ENCODE measurements at places on chromosomes 7 and 10.

DNA sequence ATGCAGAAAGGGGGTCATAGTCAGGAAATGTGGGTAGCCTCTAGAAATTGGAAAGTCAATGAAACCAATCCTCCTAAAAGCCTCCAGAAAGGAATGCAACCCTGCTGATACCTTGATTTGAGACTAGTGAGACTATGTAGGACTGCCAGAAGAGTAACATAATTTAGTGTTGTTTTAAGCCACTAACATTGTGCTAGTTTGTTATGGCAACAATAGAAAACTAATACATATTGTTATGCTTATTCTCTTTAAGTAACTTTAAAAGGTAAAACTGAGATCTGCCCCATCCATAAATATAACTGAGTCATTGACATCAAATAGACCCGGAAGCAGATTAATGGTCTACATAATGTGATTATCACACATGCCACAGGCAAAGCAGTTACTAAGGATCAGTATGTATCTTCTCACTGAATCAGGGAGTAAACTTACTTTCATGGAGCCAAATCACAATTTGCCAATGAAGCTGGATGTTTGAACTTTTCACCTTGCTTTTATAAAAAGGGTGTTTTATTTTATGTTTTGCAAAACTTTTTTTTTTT is 146.4 kb upstream of the TMEM106B start:
- no peak for DNase-seq

- no peak for DNase-seq
Observed at GRCh38 chr10:64529003-64529350, 1007.8 kb downstream of the REEP3 start.

DNA sequence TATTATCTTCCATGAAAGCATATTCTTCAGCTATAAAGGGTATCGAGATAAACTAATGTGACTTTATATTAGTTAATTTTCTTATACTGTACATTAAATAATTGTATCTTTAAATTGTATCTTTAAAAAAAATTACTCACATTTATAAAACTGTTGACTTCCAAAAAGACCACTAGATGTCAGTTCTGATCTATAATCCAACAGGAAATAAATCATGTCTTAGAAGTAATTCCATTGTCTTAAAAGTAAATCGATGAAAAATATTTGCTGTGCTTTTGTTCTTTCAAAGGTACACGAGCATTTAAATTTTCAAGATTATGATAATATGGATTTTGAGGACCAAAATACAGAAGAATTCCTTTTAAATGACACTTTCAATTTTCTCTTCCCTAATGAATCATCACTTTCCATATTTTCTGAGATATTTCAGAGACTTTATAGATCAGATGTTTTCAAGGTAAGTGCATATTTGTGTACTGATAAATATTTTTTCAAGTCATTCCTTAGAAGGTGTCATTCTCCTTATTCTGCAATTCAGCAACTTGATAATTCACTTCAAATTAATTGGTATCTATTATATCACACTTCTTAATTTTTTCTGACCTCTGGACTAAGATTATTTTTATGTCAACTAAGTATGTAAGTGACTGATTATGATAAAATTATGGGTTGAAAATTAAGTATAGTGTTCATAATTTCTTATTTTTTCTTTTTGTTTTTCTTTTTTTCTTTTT is 138.5 kb downstream of the CPED1 start:
- DNase-seq = no peak

GRCh38 chr10:120803972-120804371 is 47.2 kb upstream of the WDR11 start:
- DNase-seq = peak; percentile 38

- no peak for DNase-seq
Observed at GRCh38 chr7:2945171-2945570, 98.5 kb downstream of the CARD11 start.

DNA sequence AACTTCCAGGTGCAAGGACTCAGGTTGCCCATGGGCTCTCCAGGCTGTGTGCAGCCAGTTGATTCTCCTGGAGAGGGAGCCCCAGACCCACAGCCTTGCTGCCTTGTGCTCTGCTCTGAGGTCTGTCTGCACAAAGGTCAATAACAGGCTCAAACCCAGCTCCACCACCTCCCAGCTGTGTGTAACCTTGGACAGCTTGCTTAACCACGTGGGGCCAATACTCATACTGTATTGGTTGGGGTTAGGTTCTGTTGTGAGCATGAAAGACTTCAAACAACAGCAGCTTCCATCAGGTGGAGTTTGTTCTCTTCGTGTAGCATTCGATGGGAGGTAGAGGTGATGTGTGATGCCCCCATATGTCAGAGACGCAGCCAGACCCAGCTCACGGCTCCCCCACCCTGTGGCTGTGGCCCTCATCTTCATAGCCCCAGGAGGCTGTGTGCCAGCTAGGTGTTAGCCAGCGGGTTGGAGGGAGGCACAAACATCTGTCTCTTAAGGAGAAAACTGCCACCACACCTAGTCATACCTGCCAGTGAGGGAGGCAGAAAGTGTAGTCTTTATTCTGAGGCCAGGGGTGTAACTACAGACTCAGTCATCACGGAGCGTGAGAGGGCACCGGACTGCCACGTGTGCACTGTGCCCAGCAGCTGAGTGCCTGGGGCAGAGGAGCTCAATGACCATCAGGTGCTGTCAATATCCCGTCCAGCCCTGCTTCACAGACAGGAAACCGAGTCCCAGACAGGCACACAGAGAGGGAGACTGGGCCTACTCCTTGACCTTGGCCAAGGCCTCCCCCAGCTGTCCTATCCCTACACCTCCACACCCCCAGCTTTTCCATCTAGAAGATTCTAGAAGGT is 8.1 kb upstream of the POLD2 start:
- DNase-seq = peak; percentile 2

- DNase-seq = no peak
Observed at GRCh38 chr10:10313149-10313835, 704.4 kb upstream of the CELF2 start.

DNA sequence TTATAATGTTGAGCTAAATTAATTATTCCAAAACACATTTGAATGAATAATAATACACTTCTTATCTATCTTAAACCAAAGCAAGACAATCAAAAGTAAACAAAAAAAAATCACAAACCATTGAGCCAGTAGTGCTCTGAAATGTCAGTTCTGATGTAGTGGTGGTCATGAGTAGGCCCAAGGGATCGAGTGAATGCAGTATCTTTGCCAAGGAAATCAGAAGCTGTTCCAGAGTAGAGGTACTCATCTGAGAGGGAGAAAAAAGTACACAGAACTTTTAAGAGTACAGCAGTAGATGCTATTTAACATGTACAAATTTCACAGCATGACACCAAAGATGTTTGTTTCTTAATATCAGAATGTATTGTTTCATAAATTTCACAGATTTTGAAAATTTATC is 121.5 kb downstream of the SEMA3D start:
- no peak for DNase-seq
